NK-92 treated with Interleukin-12 subunit alpha and Interleukin-12 subunit beta, amount 100 ng/mL, for 24 hours (cell line): ENCODE measurements at places on chromosomes 3 and 15.

DNA sequence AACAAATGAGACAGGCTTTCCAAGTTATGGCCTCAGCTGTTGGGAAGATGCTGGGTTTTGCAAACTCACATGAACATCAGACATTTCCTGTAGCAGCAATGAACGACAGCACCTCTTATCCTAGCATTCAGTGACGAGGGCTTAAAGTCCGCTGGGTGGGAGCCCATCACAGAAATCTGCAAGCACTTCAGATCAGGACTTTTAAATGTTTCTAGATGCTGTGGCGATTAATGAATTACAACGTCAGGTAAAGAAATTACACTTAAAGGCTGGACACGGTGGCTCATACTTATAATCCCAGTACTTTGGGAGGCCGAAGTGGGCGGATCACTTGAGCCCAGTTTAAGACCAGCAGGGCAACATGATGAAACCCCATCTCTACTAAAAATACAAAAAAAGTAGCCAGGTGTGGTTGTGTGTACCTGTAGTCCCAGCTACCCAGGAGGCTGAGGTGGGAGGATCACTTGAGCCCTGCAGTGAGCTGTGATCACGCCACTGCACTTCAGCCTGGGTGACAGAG, 3.9 kb downstream of the AEN start:
- no peak for DNase-seq

DNA sequence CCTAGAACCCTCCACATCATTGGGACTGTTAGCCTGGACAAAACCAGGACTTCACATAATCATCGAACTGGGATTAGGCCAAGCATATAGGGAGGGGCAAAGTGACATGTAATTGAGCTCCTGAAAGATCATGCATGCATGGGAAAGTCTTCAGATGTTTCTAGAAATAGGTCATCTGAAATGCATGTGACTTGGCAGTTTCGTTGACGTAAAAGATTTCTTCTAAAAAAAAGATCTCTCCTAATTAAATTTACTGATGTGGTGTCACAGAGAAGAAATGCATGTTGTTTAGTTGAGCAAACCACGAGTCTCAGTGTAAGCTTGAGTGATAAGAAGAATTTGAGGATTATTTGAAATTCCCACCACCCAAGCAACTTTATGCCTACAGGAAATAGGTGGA, 70.0 kb upstream of the LIMD1 start:
- DNase-seq, result no peak

- DNase-seq, result no peak
Observed at GRCh38 chr15:79400650-79401049, 31.5 kb upstream of the MINAR1 start.

DNA sequence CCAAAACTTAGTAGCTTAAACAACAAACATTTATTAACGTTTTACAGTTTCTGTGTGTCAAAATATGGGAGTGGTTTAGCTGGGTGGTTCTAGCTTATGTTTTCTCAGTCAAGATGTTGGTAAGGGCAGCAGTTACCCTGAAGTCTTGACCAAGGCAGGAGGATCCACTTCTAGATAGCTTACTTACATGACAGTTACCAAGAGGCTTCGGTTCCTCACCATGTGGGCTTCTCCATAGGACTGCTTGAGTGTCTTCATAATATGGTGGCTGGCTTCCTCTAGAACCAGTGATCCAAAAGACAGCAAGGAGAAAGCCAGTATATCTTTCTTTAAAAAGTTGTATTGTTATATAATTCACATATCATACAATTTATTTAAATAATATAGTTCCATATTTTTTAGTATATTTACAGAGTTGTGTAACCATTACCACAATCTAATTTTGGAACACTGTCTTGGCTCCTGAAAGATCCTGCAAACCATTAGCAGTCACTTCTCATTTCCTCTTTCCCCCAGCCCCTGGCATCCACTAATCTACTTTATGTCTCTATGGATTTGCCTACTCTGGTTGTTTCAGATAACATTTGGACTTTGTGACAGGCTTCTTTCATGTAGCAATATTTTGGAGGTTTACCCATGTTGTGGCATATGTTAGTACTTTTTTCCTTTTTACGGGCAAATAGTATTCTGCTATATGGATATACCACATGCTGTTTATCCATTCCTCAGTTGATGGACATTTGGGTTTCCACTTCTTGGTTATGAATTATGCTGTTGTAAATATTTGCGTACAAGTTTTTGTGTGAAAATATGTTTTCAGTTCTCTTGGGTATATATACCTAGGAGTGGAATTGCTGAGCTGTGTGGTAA, 33.3 kb downstream of the MAPK6 start:
- no peak for DNase-seq

DNA sequence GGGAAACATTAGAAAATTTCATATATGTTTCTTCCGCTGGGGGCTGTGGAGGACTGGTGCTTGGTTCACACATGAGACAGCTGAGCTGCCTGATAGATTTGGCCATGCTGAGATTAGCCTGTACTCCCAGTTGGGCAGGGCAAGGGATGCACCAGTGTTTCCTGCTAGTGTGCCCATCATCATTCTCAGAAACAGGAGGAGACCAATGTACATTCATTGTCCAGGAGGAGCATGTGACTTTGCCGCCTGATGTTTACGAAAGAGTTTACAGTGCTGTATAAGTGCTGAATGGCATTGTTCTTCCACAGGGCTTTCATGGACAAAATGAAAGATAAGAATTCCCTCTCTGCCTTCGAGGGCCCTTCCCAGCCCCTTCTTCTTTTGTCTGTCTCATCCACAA, 311.1 kb upstream of the THBS1 start:
- no peak for DNase-seq
